Mesothelial cell of epicardium (in vitro differentiated cells): ENCODE measurements at places on chromosomes 2 and 18.

DNA sequence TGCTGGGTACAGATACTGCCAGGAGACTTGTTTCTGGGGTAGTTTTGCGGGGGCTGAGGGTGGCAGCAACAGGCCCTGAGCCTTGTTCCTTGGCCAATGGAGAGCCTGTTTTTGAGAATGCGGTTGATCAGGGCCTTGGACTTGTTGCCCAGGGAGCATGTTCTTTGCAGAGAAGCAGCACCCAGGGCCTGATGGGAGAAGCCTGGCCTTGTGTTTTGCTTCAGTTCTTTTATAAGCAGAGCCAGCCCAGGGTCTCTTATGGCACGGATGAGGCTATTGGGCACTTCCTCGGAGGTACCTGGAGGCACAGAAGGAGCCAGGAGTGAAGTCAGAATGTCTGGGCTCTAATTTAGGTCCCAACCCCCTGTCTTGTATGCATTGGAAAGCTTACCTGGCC, 85.1 kb upstream of the MCFD2 start:
- peaks cover 22% of the 10 kb centered on the region for H3K4me1 ChIP-seq
- no peak overlapping the region for H3K27ac ChIP-seq
- DNase-seq, result no peak
- no peak overlapping the region for H3K4me3 ChIP-seq
- no peaks in the 10 kb centered on the region for H3K27me3 ChIP-seq

DNA sequence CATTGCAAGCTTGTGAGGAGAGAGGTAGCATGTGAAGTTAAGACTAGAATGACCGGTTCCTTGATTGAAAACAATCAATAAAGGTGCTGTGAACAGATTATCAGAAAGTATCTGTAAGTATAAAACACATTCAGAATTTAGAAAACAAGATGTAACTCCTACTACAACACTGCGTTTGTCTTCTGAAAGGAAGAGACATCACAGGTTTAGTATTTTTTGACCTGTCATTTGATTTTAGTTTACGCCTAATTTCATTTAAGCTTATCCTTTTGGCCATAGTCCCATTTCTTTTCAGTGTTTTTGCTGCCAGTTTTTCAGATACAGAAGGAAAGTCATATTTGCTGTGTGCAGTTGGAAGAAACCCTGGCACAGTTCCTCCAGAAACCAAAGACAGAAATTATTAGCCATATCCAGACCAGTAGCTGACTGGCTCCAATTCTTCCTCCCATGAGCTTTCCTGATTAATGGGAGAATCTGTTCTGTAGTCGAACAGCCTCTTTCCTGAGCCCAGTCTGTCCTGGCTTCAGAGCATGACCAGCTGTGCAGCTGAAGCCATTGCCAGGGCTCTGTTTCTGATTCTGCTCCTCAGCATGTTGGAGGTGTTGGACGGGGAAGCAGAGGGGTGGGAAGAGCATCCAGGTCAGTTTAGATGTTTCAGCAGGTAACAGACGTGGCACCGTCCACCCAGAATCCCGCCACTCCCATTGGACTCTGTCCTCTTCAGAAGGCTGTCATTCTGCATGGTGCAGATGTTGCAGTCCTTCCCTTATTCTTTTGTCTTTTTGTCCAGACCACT, 61.0 kb downstream of the CRIM1 start:
- H3K27me3 ChIP-seq, result no peaks in the 10 kb centered on the region
- H3K27ac ChIP-seq, result peak overlapping the region; percentile 49
- H3K4me1 ChIP-seq, result peaks cover 46% of the 10 kb centered on the region
- no peak for DNase-seq

- H3K36me3 ChIP-seq, result no peaks in the 10 kb centered on the region
- H3K27me3 ChIP-seq, result no peaks in the 10 kb centered on the region
- H3K4me3 ChIP-seq, result no peak overlapping the region
- H3K4me1 ChIP-seq, result peaks cover 33% of the 10 kb centered on the region
- H3K27ac ChIP-seq, result peak overlapping the region; percentile 92
Measured at GRCh38 chr2:37376421-37377186, 32.2 kb downstream of the QPCT start.

- H3K27me3 ChIP-seq, result no peaks in the 10 kb centered on the region
- H3K4me3 ChIP-seq, result no peak overlapping the region
- H3K4me1 ChIP-seq, result peaks cover 28% of the 10 kb centered on the region
- H3K36me3 ChIP-seq, result peaks cover 8% of the 10 kb centered on the region
- peak overlapping the region; percentile 45 for H3K27ac ChIP-seq
Measured at GRCh38 chr2:134233728-134234136, 20.1 kb upstream of the MGAT5 start.

GRCh38 chr2:121694398-121695170, 42.1 kb downstream of the NIFK start:
- peaks cover 14% of the 10 kb centered on the region for H3K4me1 ChIP-seq
- no peaks in the 10 kb centered on the region for H3K36me3 ChIP-seq
- no peak for DNase-seq
- no peak overlapping the region for H3K4me3 ChIP-seq
- H3K27ac ChIP-seq, result no peak overlapping the region

- peaks cover 16% of the 10 kb centered on the region for H3K4me1 ChIP-seq
- no peak overlapping the region for H3K27ac ChIP-seq
- no peak overlapping the region for H3K4me3 ChIP-seq
- no peaks in the 10 kb centered on the region for H3K36me3 ChIP-seq
Measured at GRCh38 chr2:48129293-48129950, 223.1 kb upstream of the FBXO11 start.

DNA sequence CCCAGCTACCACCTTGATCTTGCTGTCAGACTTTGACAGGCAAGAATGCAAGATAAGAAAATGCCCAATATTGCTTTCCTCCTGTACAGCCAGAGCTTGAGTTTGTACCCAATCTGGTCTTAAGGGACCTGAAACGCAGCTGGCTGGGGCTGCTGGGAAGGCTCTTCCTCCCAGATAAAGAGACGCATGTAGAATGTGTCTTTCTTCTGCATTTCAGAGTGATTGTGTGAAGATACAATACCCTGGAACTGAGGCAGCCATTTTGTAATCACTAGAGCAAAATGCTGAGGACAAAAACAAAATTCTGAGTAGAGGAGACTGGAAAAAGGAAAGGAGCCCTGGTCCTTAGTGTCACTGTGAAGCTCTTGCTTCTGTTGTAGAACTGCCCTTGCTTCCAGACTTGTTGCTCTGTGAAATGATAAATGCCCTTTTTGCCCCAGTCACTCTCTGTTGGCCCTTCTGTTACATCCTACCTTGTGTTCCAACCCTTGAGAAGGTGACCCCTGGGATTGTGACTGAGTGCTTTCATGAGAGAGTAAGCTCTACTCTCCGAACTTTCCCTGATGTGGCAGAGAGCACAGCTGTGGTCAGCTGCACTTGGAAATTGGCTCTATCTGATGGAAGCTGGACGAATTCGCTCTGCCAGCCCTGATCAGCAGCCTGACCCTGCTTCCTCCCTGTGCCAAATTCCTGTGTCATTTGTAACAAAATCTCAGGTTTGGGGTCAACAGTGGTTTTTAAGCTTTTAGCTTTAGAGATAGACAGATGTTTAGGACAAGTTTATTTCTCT, 137.4 kb upstream of the RBMS1 start:
- no peak for DNase-seq
- H3K4me3 ChIP-seq, result no peak overlapping the region
- H3K36me3 ChIP-seq, result peaks cover 2% of the 10 kb centered on the region
- peaks cover 42% of the 10 kb centered on the region for H3K4me1 ChIP-seq

DNA sequence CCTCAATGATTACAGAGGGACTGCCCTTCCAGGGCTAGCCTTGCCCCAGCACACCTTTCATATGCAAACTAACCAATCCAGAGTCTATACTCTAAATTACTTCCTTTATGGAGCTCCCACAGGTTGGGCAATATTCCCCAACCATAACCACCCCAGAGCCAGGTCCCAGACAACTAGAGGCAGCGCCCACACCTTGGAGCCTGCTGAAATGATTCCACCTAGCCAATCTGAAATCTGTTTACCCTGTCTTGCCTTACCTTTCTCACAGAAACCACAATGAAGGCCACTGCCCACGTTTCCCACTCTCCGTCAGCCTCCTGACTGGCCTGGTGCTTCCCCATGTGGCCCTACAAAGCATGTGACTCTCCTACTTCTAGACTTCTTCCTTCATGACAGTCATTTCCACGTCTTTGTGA, 62.0 kb downstream of the REEP1 start:
- H3K4me1 ChIP-seq, result peaks cover 8% of the 10 kb centered on the region
- H3K27ac ChIP-seq, result no peak overlapping the region
- peaks cover 4% of the 10 kb centered on the region for H3K36me3 ChIP-seq
- H3K27me3 ChIP-seq, result peaks cover 12% of the 10 kb centered on the region
- DNase-seq, result no peak
- no peak overlapping the region for H3K4me3 ChIP-seq

DNA sequence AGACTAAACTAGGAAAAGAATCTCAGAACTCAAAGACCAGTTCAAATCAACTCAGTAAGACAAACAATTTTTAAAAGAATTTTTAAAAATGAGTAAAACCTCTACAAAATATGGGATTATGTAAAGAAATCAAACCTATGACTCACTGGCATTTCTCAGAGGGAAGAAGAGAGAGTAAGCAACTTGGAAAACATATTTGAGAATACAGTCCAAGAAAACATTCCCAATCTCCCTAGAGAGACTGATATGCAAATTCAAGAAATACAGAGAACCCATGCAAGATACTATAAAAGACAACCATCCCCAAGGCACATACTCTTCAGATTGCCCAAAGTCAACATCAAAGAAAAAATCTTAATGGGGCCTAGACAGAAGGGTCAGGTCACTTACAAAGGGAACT, 162.7 kb downstream of the WDPCP start:
- H3K36me3 ChIP-seq, result peaks cover 47% of the 10 kb centered on the region
- no peaks in the 10 kb centered on the region for H3K27me3 ChIP-seq
- DNase-seq, result no peak
- no peak overlapping the region for H3K4me3 ChIP-seq

GRCh38 chr2:118221536-118222272, 133.4 kb downstream of the INSIG2 start:
- DNase-seq, result peak; percentile 54
- H3K4me3 ChIP-seq, result no peak overlapping the region
- H3K4me1 ChIP-seq, result peaks cover 31% of the 10 kb centered on the region
- H3K36me3 ChIP-seq, result no peaks in the 10 kb centered on the region
- H3K27ac ChIP-seq, result no peak overlapping the region

GRCh38 chr2:177799531-177799930, 273.0 kb downstream of the PDE11A start:
- no peaks in the 10 kb centered on the region for H3K36me3 ChIP-seq
- no peak overlapping the region for H3K27ac ChIP-seq
- DNase-seq, result no peak
- peaks cover 21% of the 10 kb centered on the region for H3K27me3 ChIP-seq

DNA sequence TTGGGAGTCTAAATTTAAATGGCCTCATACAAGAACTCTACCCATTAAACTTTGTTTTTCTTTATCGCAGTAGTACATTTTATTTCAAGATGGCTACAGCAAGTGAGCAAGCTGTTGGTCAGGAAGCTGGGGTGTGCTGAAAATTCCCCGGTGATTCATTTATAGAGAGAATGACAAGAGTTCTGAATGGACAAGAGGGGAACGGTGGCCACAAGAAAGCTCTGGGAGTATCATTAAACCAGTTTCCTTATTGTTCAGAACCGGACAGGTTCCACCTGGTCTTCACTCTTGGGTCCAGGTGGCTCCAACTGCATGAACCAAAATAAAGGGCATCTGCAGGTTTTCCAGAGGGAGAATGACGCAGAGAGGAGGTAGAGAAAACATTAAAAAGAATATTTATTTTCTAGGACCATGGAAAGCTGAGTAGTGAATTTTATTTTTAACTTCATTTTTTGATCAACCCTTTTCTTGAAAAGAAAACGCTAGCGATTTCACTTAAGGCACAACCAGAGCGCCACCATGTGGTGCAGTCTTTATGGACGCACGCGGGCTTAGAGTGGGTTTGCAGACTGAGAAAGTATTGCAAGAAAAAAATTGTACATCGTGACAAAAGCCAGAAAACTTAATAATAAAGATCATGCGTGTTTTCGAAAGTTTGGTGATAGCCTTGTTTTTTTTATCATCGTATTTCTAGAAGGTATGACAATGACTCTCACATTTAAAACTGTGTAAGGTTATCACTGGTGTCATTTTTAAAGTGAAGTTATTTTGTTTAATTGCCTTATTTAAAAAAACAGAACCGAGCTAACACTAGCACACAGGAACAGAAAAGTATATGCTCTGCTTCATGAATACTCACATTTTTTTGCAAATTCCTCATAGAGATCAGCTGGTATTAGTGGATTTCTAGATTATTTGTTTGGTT, 97.9 kb upstream of the NOL4 start:
- H3K27ac ChIP-seq, result no peak overlapping the region
- no peak overlapping the region for H3K4me3 ChIP-seq

DNA sequence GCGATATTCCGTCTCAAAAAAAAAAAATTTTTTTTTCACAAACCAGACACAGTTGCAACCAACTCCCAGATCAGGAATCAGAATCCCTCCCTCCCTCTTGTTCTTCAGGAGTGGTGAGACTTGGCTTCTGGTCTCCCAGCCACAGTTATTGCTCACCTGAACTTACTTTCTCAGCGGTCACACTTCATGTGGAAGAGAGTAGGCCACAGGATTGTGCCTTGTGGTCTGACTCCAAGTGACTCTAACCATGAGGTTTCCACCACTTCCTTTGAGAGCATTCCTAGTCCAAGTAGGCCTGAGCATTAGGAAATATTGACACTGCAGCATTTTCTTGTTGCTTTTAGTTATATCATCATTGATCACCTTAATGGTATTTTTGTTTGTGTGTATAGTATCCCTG, 12.1 kb downstream of the FMNL2 start:
- peaks cover 4% of the 10 kb centered on the region for H3K4me1 ChIP-seq
- H3K27me3 ChIP-seq, result no peaks in the 10 kb centered on the region
- peaks cover 14% of the 10 kb centered on the region for H3K36me3 ChIP-seq
- no peak for DNase-seq

DNA sequence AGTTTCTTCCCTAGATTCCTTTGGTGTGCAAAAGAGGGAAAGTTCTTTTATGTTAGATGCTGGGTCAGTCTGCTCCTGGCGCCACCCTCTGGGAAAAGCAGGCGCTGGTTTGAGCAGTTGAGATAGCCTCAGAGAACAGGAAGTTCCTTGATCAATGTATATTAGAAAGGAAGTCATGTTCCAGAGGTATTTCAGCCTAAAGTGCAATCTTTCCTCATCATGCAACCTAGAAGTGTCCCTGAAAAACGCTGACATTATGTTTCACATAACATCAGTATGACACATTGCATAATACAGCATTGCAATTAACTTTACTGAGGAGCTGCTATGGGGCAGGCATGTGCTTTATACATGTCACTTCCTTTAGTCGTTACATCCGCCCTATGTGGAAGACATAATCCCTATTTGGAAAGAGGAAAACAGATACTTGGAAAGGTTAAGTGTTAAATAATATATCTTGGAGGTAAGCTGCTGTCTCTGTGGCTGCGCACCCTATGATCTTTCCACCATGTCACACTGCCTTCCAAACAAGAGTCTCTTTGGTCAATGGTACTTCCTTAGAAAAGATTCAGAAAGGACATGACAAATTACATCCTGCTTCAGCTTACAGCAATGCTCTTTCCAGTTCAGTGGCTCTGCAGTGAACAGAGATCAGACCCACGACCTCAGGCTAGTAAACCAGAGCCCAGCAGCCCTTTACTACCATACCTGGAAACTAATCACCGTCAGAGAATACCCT, 369.7 kb downstream of the RAD51AP2 start:
- H3K27me3 ChIP-seq, result peaks cover 7% of the 10 kb centered on the region
- H3K4me3 ChIP-seq, result no peak overlapping the region
- no peak for DNase-seq
- H3K27ac ChIP-seq, result no peak overlapping the region
- H3K4me1 ChIP-seq, result peaks cover 4% of the 10 kb centered on the region
